ENCODE measurements at places on chromosomes 5 and 9.

DNA sequence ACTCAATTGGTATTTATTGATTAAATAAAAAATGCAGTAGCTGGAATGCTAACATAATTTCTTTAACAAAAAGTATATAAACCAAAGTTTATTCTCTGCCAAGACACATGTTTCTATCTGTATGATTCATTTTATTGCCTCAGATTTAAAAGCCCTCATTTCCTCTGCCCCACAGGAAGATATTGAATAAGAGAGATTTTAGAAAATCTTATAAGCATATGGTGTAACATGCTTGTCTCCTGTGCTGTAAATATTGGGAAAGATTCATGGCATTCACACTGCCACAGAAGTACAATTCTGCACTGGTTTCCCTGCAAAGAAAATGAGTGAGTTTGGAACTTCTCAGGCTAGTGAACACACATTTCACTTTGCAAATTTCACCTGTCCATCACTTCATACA lies 134.9 kb upstream of the FBXL7 start:
- DNase-seq: no peak

DNA sequence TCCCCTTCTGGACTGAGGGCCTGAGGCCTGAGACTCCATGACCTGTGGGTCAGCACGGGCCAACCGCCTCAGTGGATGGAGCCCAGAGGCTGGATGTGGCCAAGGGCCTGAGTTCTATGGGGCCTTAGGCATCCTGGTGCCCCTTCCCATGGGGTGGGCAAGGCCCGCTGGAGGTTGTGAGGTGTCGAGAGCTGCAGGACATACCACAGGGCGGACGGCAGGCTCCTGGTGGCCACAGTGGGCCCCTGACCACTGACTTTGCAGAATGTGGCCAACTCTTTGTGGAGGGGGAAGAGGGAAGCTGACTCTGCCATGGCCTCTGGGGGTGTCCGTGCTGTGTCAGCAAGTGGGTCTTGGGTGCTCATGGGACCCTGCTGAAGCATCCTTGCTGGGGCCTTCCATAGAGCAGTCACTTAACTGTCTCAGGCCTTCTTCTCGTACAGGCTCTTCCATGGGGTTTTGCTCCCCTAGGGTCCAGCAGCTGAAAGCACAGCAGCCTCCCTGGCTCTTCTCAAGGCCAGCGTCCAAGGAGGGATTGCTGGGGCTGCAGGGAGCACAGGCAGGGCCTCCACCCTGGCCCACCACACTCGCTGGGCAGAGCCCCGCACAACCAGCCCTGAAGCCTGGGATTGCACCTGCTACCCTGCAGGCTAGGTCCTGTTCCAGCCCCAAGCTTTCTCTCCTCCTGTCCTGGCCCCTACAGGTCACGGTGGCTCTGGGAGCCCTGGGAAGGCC lies 21.6 kb upstream of the SLC9A3 start:
- DNase-seq: no peak

GRCh38 chr5:143001764-143002351 lies 231.7 kb downstream of the ARHGAP26 start:
- DNase-seq: peak; percentile 23

- no peak for DNase-seq
Measured at GRCh38 chr5:99034336-99034735, 105.5 kb upstream of the CHD1 start.

GRCh38 chr9:6781476-6781875 lies 23.7 kb downstream of the KDM4C start:
- DNase-seq: no peak

- DNase-seq: no peak
Measured at GRCh38 chr5:154234551-154234950, 44.0 kb downstream of the GALNT10 start.
